Pulmonary artery endothelial cell (primary cell): ENCODE measurements at places on chromosomes 12 and 14.

DNA sequence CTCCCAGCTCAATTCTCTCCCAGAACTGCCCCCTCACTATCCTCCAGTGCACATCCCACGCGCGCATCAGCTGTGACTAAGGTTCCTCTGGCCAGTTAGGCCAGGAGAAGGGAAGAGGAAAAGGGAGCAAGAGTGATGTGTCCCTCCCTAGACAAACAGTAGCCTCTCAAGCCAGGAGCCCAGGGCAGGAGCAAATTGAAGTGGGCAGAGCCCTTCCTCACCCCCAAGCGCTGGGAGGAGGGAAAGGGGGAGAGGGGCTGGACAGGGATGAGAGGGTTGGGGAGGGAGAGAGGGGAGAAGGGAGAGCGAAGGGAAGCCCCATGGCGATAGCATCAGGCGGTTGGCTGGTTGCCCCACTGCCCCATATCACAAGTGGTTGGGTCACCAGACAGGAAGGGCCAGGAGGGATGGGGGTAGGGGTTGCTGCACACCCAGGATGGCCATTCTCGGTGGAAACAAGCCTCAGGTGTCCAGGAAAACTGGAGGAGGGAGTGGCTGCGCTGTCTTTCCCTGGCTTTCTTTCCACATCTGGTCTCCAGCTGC, 1.1 kb downstream of the CD63 start:
- DNase-seq = no peak

- DNase-seq = no peak
Measured at GRCh38 chr12:80837342-80837978, 100.3 kb downstream of the LIN7A start.

- DNase-seq = no peak
Measured at GRCh38 chr14:21015312-21015711, 9.5 kb downstream of the NDRG2 start.

DNA sequence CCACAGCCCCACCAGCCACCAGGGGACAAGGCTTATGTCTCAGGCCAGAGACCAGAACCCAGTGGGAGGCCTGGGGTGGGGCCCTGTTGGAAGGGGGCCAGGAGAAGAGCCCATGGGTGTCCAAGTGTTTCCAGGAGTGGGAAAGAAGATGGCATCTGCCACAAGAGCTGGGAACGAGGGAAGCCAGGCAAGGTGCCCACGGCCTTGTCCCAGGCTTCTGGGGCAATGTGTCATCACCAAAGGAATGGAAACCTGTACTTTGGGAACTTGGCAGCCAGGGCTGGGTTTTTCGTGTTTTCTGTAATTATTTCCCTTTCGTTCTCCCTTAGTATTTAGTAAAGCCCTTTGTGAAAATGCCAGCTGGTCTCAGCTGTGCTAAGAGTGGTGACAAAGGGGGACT, 5.3 kb upstream of the PGF start:
- DNase-seq = no peak

GRCh38 chr12:7144414-7145120, 14.4 kb downstream of the CLSTN3 start:
- no peak for DNase-seq

- DNase-seq = no peak
Measured at GRCh38 chr12:68114606-68115005, 44.9 kb downstream of the IFNG start.

- no peak for DNase-seq
Measured at GRCh38 chr14:21350539-21350938, 33.3 kb downstream of the SUPT16H start.

DNA sequence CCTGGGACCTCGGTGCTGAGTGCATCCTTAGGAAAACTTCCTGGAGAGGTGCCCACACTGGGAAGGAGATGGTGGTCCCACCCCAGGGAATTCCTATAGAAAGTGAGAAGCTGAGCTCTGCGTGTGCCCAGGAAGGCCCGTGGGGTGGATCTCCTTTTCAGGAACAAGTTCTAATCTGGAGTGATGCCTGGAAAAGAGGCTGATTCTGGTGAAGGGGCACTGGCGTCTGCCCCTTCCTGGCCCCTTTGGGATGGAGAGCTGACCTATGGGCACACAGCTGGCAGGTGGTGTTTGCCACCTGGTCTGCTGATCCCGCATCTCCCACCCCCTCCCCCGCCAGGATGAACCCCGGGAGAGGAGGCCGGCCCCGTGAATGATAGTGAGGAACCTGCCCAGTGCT, 142.0 kb upstream of the RTL1 start:
- no peak for DNase-seq

GRCh38 chr12:102958073-102958829, 777 bp downstream of the ASCL1 start:
- no peak for DNase-seq

DNA sequence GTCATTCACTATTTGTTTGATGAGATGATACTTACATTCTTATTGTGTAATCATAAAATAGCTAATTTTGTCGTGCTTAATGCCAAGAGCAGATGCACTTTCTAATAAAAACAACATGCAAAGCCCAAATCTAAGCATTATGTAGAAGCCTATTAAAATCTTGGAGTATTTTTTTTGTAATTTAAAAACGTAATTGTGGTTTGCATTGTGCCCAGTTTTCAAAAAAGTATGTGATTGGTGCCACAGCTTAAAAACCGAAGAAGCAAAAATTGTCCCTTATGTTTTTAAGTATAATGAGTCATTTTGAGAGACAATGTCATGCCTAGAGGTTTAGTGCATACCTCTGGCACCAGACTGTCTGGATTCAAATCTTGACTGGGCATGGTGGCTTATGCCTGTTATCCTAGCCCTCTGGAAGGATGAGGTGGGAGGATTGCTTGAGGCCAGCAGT, 464.8 kb upstream of the RGS6 start:
- DNase-seq = no peak

GRCh38 chr14:30445852-30446251, 113.1 kb upstream of the G2E3 start:
- DNase-seq = no peak

GRCh38 chr14:87149583-87150354, 843.2 kb downstream of the GALC start:
- DNase-seq = no peak

DNA sequence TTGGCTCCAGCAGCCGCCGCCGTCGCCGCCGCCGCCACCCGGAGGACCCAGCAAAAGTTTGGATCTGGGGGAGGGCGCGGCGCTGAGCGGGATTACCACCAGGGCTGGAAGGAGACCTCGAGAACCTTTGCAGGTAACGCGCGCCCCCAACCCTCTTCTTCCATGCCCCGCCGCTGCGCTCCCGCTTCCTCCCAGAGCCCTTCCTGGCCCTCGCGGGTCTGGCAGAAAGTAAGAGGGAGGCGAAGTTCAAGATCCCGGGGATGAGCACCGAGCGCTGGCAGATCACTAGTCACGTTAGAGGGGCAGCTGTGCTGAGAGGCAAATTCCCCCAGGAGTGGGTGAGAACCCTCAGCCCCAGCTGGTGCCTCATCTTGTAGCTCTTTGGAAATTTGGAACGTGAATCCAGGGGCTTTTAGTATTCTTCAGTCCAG, 3.9 kb downstream of the FLRT2 start:
- no peak for DNase-seq

GRCh38 chr12:132638541-132639408, 20.2 kb downstream of the P2RX2 start:
- DNase-seq = no peak

DNA sequence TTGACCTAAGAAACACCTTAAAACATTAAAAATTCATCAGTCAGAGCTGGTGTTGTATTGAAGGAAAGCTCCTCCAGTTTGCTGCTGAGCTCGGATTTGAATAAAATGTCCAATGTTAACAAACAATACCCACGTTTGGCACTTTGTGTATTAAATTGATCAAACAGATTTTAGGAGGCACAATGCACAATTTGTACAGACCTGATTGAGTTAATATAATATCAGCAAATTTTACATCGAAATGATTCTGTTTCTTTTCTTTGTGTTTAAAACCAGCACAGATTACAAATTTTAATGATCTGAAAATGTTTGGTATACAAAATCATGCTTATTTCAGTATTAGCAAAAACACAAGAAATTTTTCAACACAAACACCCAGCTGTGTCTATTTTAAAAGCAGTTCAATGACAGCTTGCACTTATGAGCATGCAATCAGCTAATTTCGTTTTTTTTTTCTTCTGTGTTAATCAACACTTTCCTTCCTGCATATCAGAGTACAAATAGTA, 2.8 kb upstream of the FOXG1 start:
- DNase-seq = no peak

DNA sequence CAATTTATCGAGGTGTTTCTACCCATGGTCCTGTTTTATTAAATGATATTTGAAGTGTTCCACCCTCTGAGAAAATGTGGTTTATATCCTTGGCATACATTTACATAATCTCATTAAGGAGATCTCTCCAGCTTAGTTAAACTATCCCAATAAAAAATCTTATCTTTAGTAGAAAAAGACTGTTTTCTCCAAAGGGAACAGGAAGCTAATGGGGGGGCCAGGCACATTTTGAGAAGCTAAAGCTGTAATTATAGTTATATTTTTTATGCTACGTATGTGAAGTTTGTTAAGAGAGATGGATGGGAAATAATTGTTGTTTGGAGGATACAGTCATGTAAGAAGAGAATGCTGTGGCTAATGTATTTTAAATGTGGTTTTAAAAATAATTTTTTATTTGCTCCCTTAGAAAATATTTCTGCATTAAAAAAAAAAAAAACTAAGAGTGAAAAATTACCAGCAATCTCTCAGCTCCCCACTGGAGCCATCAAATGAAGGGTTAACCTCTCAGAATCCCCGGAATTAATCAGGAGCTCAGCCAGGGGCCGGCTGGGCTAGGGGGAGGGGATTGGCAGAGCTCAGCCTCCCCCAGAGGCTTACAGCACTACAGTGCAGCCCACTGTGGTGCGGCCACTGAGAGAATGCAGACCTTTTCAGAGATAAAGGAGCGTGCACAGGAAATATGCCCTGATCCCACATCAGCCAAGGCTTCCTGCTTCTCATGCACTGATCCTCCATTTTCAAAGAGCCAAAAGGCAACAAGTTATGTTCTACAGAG, 185.8 kb downstream of the EGLN3 start:
- DNase-seq = peak; percentile 40

DNA sequence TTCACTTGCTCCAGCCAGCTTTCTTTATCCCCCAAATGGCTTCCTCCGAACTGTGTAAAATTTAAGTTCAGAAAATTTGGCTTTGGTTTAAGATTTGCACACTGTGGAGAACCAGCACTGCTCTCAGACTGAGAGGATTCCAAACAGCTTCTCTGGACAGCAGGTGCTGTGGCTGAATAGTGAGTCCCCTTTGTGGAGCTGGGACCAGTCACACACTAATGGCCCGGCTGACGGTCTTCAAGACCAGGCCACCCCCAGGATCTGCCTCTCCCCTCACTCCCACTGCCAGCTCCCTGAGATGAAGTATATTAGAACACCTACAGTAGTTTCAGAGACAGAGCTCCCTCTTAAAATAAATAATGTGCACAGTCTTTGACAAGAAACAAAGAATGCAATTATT, 267.3 kb downstream of the BCAT1 start:
- DNase-seq = no peak

DNA sequence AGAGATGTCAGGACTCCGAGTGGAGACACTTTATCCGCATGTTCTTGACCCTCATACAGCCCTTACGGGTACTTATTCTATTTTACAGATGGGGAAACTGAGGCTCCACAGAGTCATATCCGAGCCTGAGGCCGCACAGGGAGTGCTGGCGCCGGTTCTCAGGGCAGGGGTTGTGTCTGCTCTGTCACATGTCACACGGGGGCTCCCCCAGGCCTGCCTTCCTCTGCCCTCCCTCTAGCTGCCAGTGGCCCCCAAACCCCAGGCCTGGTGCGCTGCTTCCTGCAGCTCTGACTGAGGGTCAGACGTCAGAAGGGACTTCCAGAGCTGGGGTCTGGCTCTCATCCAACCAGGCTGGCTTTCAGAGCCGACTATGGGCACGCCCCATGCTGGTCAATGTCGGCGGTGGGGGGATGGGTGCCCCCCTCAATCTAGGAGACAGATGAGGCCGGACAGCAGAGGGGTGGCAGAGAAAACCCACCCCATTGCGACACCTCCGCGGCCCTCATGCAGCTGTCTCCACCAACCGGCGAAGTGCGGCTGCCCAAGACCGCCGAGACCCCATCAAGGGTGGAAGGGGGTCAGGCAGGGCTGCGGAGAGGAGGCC, 811 bp upstream of the INF2 start:
- DNase-seq = no peak
